ENCODE measurements at places on chromosomes 2 and 18.

GRCh38 chr2:527581-527980 lies 149.6 kb downstream of the TMEM18 start:
- DNase-seq: no peak

- no peak for DNase-seq
Measured at GRCh38 chr2:100242891-100243619, 79.2 kb downstream of the LONRF2 start.

DNA sequence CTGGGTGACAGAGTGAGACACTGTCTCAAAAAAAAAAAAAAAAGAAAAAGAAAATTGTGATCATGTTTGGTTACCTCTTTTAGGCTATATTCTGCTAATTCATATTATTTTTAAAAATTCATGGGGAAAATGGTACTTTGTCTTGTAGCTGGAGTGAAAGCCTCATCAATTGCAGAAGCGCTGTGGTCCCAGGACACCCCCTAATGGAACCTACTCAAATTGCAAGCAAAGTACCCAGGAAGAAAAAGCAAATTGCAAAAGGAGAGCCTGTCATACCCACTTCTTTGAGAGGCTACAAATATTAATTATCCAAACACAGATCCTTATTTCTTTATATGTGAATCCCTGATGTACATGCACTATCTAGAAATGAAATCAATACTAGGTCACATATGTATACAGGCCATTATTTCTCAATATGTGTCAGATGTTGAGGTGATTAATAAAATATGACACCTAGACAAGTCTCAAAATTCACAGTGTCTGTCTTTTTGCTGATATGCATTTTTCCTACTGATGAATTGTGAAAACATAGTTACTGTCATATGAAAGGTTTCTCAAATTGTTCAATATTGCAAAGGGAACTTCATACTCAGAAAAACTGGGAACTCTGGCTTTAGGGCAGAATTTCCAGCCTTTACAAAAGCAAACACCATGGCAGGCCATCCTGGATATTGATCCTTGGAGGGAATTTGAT lies 12.6 kb downstream of the CRACDL start:
- no peak for DNase-seq

DNA sequence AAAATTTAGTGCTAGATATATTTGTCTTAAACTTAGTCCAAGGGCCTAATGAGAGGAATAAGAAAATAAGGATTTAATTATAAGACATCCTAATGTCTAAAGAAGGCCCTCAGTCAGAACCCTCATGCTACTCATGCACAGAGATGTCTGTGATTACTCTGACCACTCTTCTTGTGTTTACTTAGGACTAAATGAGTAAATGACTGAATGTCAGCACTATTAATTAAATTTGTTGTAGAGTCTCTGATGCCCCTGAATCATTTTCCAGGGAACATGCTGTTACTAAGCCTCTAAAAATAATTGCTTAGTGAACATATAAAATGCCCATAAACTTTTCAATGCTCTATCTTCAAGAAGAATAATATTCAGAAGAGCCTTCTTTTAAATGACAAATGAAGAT lies 32.4 kb downstream of the GULP1 start:
- DNase-seq: no peak

- DNase-seq: no peak
Measured at GRCh38 chr2:174654419-174654941, 56.9 kb upstream of the WIPF1 start.

DNA sequence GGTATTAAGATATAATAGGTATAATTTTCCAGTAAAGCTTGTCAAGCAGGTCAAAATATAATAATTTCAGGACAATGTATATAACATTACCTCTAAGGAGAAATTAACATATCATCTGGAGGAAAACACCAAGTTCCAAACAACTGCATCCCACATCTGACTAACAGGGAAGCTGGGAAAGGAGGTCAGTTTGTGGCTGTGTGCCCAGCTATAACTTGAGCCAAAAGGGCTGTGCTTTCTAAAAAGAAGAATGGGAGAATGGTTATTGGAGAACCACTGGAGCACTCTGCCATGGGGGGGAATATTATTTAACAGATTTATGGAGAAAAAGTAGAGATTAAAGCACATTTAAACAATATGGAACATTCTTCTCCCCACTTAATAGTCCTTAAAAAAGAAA lies 390.6 kb upstream of the PKDCC start:
- no peak for DNase-seq

- DNase-seq: no peak
Measured at GRCh38 chr2:174839662-174840061, 75.4 kb upstream of the CHRNA1 start.

DNA sequence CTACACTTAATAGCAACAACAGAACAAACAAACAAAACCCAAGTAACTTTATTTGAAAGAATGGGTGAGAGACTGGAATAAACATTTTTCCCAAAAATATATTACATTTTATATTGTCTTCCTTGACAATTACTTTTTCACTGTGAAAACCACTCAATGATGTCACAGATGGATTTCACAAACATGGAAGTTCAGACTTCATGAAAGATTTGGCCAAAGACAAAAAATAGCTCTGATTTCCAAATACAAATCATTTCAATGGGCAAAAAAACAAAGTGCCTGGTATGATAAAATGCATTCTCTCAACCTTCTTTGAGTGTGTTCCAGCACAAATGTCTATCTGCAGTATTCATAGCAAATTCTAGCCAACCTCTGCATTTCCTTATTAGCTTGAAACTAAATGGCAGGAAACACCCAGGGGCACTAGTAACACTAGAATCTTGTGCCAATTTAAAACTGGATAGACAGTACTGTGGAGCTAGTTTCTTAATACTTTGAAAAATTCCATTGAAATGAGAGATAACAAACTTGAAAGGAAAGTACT lies 28.5 kb upstream of the NAPG start:
- DNase-seq: no peak

GRCh38 chr2:3284657-3285630 lies 92.7 kb downstream of the EIPR1 start:
- DNase-seq: no peak

- DNase-seq: no peak
Measured at GRCh38 chr2:197673106-197673505, 2.3 kb downstream of the RFTN2 start.

- DNase-seq: no peak
Measured at GRCh38 chr2:75752828-75753227, 42.1 kb upstream of the GCFC2 start.

DNA sequence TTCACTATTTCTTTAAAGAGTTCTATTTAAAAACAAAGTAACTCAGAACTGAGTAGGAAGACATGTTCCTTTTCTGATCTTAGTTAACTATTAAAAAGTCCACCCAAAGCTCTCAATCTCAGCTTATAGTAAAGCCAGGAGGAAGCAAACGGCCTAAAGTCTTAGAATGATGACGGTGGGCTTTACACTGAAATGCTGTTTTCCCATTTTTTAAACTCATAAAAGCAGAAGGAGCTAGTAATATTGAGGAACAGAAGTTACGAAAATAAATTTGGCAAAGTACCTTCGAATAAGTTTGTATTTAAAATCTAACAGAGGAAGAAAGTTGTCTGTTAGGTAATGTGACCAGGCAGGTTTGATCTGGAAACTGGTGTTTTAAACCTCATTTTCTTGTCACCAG lies 111.1 kb downstream of the ZNF532 start:
- DNase-seq: no peak

GRCh38 chr2:870426-870825 lies 80.2 kb upstream of the SNTG2 start:
- no peak for DNase-seq

DNA sequence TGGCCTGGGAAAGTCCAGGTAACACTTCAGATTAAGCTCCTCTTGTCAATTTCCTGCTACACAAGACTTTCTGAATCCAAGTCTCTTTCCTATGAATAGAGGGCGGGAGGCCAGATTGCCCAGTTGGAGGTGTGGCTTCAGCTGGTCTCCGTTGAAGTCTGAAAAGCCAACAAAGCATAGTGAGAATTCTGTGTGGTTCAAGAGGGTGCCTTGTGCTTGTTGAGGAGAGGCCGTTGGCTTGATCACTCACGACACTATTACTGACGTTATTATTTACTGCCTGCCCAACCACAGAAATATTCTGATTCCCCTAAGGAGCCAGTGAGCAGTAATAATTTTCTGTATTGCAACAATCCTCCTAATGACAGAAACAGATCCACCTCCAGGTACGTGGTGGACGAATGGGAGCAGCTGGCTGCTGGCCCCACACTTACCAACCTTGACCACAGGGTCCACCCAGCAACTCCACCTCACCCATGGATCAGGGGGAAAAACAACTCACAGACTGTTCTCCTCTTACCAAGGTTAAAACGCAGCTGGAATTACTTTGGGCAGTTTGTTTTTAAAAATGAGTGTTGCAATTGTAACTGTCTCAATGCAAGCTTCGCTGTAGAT lies 21.9 kb downstream of the NRP2 start:
- DNase-seq: no peak

DNA sequence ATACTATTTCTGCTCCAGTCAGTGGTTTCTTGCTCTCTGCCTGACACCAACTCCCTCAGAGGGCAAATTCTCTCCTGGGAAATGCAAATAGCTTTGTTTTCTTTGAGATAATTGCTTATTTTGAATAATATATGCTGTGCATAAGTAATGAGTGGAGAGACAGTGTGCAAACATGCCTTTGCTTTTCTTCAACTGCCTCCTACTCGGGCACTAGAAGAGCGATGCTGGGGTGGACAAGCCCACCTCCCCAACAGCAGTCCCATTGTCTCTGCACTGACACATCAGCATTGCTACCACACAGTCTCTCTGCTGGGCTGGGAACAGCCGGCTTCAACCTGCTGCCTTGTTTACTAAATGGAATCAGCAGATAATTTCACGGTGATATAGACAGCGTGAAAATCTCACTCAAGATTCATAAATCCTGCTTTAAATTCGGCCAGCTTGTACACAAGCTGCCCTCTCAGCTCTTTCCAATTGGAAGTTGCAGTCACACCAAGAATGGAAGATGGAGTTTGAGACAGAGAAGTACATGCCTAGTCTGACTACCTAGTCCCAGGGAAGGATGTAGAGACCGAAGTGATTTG lies 694.5 kb downstream of the TDRD15 start:
- no peak for DNase-seq

DNA sequence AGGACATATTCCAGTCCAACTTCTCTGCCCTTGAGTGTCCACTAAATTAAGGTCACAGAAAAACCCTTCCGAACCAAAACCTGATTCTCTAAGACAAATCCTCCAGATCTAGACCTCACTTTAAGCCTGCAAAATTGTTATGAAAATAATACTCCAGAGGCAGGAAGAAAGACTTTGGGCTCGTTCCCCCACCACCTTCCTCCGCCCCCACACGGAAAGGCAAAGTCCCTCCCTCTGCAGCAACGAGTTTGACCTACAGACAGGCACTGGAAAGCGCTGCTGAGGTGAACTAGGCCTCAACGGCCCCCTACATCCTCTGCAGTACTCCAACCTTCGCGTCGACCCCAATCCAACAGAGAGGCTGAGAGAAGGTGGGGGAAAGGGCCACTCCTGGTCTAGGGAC lies 808 bp downstream of the ATP5MC3 start:
- DNase-seq: peak; percentile 14

DNA sequence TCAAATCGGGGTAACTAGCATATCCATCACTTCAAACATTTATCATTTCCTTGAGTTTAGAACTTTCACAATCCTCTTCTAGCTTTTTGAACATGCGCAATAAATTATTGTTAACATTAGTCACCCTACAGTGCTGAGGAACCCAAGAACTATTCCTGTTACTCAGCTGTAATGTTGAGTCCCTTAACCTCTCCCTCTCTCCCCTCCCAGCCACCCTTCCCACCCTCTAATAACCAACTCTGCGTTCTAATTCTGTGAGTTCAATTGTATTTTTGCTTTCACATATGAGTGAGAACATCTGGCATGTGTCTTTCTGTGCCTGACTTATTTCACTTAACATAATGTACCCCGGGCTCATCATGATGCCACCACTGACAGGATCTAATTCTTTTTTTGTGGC lies 78.6 kb upstream of the RANBP2 start:
- DNase-seq: no peak

DNA sequence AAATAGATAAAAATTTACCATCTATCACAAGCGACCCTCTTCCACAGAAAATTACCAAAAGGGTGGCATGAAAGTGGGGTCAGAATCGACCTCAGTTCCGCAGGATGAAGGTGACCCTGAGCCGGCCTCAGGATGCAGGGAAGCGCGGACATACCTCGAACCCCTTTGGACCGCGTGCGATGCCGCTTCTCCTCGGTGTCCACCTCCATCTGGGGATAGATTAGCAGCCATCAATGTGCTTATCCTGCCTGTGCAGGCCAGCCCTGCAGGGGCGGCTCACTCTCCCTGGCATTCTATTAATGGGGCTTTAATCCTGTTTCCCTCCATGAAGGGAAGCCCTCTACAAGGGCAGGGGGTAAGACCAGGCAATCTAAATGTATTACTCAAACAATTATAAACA lies 235.3 kb upstream of the PXDN start:
- DNase-seq: no peak

DNA sequence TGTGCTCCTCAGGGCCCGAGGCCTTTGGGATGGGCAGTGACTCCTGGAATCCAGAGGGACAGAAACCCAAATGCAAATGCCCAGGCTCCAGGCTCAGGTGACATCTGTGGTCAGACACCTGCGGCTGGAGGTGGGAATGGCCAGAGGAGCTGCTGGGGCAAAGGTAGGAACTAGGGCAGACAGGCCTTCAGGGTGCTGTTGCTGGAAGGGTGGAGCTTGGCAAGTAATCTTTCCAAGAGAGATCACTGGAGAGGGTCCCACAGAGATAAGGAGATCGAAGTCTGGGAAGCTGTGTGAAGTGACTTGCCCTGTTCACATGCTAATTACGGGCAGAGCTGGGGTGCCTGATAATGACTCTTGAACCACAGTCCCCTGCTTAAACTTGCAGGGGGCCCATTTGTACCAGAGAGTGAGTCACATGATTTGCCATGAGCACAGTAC lies 82.4 kb downstream of the ACAA2 start:
- DNase-seq: no peak

GRCh38 chr2:74658516-74658915 lies 4.5 kb downstream of the SEMA4F start:
- DNase-seq: no peak

GRCh38 chr2:165691615-165692014 lies 102.4 kb downstream of the GALNT3 start:
- no peak for DNase-seq

DNA sequence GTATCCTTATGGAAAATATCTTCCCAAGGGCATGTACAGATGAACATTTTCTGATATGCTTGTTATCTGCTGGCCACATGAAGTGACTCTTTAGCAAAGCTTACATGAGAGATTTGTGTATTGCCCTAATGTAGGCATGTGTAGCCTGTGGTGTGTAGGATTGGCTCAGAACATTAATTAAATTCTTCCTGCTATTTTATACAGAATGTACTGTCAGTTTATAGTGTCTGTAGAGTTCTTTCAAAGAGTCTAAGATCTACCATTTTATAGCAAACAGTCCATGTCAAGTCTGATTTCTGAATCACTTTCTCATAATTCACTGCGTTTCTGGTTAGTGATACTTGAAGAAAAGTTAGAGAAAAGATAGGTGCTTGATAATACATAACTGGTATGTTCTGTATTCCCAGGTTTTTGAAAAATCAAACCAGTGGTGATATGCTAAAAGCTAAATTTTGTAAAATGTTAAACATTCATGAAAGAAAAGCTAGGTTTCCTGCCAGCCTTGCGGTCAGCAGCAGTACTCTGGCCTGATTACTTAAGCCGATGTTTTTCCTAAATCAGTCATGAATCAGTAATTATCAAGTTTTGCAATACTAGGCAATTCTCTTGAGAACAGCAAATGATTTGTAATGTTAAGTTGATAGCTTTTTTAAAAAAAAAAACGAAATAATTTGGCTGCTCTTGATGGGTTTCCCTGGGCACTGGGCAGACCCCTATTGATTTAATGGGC lies 30.9 kb upstream of the EFEMP1 start:
- DNase-seq: no peak
